Stimulated activated CD4-positive, alpha-beta T cell treated with anti-CD3 and anti-CD28 coated beads, Interleukin-1b, Interleukin-23, amount 100 ng/mL, for 4 hours (primary cell): ENCODE measurements at places on chromosomes 1 and 21.

DNA sequence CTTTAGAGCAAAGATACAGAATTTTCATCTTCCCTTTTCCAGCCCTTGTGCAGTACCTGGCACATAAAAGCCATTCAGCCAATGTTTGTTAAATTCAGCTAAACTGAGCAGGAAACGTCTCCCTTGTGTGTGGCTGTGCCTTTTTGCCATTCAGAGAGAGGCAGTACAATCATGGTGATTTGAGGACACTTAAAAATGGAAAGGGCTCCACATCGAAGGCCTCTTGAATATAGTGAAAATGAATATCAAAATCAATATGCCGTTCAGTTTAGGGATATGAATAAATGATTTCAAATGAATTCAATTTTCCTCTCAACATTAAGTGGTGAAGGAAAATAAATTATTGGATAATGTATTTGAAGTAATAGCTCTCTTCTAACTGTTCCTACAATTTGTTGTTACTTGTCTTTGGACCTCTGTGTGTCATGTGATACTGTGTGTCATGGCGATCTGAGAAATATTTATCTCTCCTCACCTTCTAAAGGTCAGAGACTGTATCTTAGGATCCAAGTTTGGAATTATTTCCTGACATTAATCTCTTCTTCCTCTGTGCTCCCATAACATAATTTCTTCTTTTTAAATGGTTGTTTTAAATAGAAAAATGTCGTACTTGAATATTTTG is 355.6 kb upstream of the ST6GALNAC5 start:
- DNase-seq: no peak

GRCh38 chr1:44323947-44324346 is 31.1 kb downstream of the ERI3 start:
- no peak for DNase-seq

DNA sequence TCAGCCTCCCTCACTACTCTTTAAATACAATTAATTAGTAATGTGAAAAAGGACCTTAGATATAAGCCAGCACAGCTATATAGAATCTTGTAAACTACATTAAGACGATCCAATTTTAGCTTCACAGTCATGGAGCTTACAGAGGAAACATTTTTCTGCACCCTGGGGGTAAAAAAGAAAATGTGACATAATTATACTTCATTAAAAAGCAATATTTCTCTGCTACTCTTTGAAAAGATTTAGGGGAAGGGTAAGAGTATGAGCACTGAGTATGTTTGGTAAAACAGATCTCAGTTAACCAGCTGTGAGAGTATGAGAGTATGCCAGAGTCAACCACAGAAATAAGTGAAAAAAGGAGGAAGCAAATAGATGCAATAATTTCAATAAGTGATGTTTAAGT is 1415.9 kb downstream of the PLA2G4A start:
- DNase-seq: no peak

GRCh38 chr1:200302921-200303290 is 106.9 kb downstream of the ZNF281 start:
- no peak for DNase-seq

DNA sequence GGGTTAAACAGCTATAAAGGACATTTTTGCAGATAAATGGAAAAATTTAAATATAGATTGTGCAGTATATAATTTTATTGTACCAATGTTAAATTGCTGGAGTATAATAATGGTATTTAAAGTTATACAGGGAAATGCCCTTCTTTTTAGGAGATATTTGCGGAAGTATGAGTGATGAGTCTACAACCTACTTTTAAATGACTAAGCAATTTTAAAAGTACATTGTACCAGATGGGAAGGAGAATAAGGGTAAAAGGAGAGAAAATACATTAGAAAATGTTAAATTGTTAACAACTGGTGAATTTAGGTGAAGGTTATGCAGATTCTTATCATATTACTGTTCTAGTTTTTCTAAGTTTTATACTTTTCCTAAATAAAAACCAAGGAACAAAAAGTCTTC is 91.8 kb downstream of the ZZZ3 start:
- DNase-seq: no peak

GRCh38 chr1:20261095-20261494 is 29.6 kb upstream of the VWA5B1 start:
- no peak for DNase-seq

DNA sequence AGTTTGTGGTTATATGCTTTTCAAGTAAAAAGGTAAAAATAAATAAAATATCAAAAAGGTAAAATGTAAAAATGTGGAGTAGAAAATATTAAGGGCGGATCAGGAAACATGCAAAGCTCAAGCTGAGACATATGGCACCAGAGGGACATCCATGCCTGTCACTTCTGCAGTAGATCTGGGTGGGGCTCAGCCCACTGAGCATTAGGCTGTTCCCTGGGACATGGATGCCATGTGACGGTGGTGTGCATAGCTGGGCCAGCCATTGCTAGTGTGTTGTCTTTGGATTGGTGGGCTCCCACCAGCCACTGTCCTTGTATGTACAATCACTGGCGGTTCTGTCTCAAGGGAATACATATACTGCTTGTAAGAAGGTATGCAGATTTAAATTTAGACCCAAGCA is 3.0 kb downstream of the TTC13 start:
- no peak for DNase-seq

GRCh38 chr1:244180256-244180655 is 129.2 kb downstream of the ZBTB18 start:
- DNase-seq: no peak

- no peak for DNase-seq
Measured at GRCh38 chr1:28247612-28248272, 11.6 kb upstream of the SESN2 start.

DNA sequence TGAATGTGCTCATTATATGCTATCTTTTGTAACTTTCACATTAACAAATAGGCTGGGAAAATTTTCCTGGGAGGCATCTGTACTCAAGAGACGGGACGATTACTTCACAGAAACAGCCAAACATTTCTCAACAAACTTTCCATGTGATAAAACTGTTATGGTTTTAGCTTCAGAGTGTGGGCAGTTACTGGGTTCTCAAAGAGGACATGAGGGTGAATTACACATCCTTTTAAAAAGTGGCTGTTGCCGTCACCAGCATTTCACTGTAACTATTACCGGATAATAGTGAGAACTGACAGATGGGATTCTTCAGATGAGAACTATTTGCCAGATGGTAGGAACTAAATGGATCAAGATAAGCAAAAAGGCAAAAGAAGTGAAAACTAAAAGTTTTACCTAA is 109.1 kb downstream of the APP start:
- no peak for DNase-seq

- DNase-seq: no peak
Measured at GRCh38 chr1:243323491-243323890, 67.7 kb downstream of the SDCCAG8 start.

DNA sequence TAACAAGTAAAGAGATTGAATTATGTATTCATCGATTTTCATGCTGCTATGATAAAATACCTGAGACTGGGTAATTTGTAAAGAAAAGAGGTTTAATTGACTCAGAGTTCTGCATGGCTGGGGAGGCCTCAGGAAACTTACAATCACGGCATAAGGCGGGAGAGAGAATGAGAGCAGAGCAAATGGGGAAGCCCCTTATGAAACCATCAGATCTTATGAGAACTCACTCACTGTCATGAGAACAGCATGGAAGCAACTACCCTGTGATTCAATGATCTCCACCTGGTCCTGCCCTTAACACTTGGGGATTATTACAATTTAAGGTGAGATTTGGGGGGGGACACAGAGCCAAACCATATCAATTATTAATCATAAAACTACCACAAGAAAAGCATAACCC is 3.3 kb upstream of the GBP3 start:
- DNase-seq: no peak

DNA sequence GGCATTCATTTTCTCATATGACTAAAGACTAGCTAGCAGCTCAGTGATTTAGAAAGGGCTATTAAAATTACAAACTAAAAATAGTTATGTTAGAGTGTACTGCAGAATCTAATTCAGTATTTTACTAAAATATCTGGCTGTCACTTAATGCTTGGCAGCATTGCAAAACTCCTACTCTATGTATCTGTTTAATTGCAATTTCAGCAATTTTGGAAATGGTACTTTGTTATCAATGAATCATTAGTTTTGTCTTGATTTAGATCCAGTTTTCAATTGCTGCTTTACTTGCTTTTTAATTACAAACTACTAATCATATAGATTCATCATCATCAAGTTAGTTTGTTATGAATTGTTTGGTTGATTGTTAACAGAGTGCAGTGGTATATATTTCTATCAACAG is 19.2 kb downstream of the C1orf87 start:
- no peak for DNase-seq

DNA sequence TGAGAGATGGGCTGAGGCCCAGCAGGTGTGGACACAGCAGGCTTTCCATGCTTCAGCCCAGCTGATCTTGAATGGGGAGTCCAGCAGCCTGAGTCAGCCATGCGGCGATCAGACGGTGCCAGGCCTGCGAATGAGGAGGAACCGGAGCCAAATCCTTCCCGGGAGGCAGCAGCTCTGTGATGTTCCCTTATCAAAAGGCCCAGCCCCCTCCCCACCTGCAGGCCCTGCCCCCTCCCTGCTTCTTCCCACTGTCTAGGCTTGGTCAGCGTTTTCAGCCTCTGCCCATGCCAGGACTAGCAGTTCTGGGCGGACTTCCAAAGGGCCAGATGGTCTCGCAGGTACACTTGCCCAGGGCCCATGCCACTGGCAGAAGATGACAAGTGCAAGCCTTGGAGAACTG is 253.8 kb downstream of the KAZN start:
- no peak for DNase-seq

- DNase-seq: no peak
Measured at GRCh38 chr21:44494418-44494817, 39.1 kb downstream of the LRRC3 start.

- no peak for DNase-seq
Measured at GRCh38 chr1:152880316-152880715, 2.2 kb downstream of the SMCP start.

DNA sequence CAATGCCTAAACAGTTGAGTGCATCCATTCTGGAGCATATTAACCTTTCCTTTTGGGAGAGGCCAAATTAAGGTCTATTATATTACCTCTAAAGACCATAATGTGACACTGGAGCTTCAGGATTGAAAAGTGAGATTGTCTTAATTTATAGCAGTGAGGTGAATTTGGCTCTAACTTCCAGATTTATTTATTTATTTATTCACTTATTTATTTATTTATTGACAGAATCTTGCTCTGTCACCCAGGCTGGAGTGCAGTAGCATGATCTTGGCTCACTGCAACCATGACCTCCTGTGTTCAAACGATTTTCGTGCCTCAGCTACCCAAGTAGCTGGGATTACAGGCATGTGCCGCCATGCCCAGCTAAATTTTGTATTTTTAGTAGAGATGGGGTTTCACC is 19.1 kb downstream of the ZCCHC17 start:
- DNase-seq: no peak

DNA sequence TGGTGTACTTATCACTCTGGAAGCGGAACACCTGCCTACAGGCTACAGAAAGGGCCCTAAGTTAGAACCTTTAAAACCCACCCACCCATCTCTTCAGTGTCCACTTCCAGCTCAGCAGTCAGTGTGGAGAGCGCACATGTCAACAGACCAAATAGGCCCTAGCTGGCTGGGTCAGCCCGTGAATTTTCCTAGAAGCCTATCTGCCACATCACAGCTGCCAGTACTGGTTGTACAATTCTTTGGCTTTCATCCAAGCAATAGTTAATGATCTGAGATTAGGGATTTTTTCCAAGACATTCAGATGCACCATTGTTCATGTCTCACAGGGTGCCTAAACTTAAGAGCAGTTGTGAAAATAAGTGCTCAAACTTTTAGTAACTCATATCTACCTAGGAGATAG is 197.1 kb downstream of the KCNK2 start:
- DNase-seq: no peak

DNA sequence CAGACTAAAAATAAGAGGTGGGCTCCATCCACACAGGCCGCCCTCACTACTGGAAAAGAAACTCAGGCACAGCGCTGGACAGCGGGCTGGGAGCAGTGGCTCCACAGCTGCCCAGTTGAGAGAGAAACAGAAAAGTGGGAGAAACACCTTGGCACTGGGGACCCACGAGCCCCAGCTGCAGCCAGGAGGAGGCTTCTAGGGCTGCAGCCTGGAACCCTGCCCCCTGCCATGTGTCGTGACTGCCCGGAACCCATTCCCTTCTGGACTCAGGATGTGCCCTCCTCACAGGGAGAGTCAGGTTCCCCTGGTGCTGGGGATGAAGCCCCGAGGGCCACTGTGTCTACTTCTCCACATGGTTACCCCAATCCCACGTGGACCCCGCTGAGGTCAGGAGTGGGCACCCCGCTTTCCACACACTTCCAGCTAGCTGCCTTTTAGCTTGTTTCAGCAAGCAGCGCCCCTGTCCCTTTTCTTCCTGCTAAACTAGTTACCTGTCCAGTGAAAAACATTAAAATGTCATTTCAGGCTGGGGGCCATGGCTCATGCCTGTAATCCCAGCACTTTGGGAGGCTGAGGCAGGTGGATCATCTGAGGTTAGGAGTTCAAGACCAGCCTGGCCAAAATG is 35.9 kb downstream of the PARP1 start:
- no peak for DNase-seq

DNA sequence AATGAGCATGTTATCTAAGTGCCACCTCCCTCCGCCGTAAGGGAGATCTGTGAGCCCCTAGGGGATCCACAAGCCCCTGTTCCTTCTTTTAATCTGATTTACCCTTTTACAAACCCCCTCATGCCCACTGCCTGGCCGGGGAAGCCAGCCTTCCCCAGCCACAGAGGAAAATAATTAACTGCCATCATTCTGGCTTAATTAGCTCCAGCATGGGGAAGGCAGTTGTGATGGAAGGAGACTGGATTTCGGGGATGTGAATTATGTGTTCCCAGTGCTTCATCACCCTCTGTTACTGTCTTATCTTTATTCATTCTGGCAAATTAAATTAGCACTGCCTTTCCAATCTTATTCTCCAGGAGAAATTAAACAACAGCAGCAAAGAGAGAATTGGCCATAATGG is 135.8 kb downstream of the PTPRU start:
- no peak for DNase-seq

GRCh38 chr1:41427916-41428737 is 56.4 kb downstream of the EDN2 start:
- DNase-seq: no peak

DNA sequence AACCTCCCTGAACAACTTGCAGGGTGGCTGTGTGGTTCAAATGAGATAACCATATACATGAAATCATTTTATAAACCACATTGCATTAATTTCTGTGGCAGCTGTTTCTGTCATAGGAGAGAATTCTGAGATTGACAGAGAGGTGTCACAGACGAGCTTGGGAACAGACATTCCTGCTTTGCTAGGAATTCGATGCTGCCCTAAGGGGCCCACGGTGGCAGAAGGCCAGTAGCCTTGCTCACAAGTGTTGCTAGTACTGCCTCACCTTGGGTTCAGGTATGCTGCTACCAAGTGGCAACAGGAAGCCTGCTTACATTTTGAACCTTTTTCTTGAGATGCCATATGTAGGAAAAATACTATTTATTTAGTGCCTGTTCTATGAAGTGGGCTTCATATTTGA is 13.4 kb downstream of the KCNA10 start:
- no peak for DNase-seq
